ENCODE measurements at places on chromosomes 6 and 20.

DNA sequence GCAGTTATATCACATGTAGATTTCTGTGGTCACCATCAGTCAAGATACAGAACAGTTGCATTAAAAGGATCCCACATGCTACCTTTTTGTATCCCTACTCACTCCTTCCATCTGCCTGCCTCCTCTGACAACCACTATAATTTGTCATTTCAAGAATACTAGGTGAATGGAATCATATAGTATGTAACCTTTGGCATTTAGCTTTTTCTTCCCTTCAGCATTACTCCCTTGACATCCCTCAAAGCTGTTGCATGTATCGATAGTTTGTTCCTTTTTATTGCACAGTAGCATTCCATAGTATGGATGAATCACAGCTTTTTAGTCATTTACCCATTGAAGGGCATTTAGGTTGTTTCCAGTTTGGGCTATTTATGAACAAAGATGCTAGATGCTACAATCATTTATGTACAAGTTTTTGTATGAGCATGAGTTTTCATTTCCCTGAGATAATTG lies 26.1 kb downstream of the NCOA7 start:
- H3K36me3 ChIP-seq = peaks cover 50% of the 10 kb centered on the region
- no peaks in the 10 kb centered on the region for H3K27me3 ChIP-seq
- peaks cover 51% of the 10 kb centered on the region for H3K4me1 ChIP-seq
- H3K27ac ChIP-seq = no peak overlapping the region
- H3K4me3 ChIP-seq = no peak overlapping the region

GRCh38 chr6:38909015-38909730 lies 139.4 kb upstream of the GLP1R start:
- H3K4me3 ChIP-seq = no peak overlapping the region
- DNase-seq = no peak
- H3K27me3 ChIP-seq = peaks cover 2% of the 10 kb centered on the region
- no peaks in the 10 kb centered on the region for H3K4me1 ChIP-seq
- no peaks in the 10 kb centered on the region for H3K36me3 ChIP-seq

GRCh38 chr6:14537030-14537429 lies 419.5 kb downstream of the CD83 start:
- no peaks in the 10 kb centered on the region for H3K36me3 ChIP-seq
- no peak overlapping the region for H3K4me3 ChIP-seq
- H3K4me1 ChIP-seq = peaks cover 12% of the 10 kb centered on the region
- DNase-seq = no peak
- H3K27ac ChIP-seq = no peak overlapping the region

- H3K27ac ChIP-seq = no peak overlapping the region
- no peak for DNase-seq
Measured at GRCh38 chr20:41534842-41535241, 83.3 kb downstream of the CHD6 start.

GRCh38 chr20:21411725-21412124 lies 14.4 kb upstream of the NKX2-4 start:
- H3K27ac ChIP-seq = no peak overlapping the region
- H3K4me3 ChIP-seq = no peak overlapping the region
- peaks cover 2% of the 10 kb centered on the region for H3K4me1 ChIP-seq

DNA sequence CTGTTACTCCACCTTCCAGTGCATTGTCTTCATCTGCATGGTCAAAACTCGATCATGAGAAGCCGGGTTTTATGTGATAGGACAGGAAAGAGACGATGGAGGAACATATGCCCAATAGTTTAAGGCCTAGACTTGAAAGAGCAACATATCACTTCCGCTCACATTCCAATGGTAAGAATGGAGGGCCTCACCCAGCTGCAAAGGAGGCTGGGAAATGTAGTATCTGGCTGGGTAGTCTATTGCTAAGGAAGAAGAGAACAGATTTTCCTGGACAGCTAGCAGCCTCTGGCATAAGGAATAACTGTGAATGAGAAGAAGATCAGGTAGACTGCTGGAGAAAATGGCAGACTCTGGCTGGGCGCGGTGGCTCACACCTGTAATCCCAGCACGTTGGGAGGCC lies 19.2 kb downstream of the FITM2 start:
- H3K27me3 ChIP-seq = no peaks in the 10 kb centered on the region
- H3K36me3 ChIP-seq = peaks cover 3% of the 10 kb centered on the region
- no peak overlapping the region for H3K27ac ChIP-seq
- no peak overlapping the region for H3K4me3 ChIP-seq

Data from activated CD8-positive, alpha-beta T cell treated with anti-CD3 and anti-CD28 coated beads for 36 hours (primary cell).